Left ventricle myocardium inferior (tissue), 1 donor: ENCODE measurements at places on chromosomes 11 and 22. TPM values are rescaled to one million over a fixed set of nuclear protein-coding genes. Genes with fewer than 3 reads are reported as not detected.

- peak; percentile 63 for DNase-seq
- H3K27me3 ChIP-seq: no peaks in the 10 kb centered on the region
- H3K36me3 ChIP-seq: no peaks in the 10 kb centered on the region
- peaks cover 19% of the 10 kb centered on the region for H3K4me1 ChIP-seq
Measured at GRCh38 chr22:17198170-17199002, 20.8 kb downstream of the ADA2 start.

- no peaks in the 10 kb centered on the region for H3K36me3 ChIP-seq
- no peaks in the 10 kb centered on the region for H3K27me3 ChIP-seq
- H3K27ac ChIP-seq: no peak overlapping the region
- peaks cover 33% of the 10 kb centered on the region for H3K4me1 ChIP-seq
- DNase-seq: no peak
Measured at GRCh38 chr11:73244589-73245240, 26.6 kb downstream of the P2RY2 start.

DNA sequence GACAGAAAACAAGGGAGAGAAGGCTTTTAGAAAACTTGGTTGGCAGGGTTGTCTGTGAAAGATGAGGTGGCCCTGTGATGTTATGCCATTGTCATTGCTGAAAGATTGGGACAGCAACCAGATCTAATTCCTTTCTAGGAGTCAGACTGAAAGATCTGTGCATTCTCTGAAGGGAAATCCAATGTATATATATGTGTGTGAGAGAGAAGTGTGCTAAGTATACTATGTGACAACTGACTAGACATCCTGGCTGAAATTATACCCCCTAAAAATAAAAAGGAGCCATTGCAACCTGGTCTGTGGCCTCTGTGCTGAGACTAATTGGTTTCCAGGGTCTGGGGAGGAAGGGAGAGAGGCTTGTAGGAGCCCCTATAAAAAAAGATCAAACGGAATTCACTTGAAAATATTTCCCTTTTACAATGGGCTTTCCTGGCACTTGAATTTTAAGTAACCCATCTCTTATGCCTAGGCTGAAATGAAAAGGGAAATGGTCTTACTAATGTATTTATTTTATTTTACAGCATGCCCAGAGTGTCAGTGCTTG, 1.2 kb upstream of the MPPED2 start:
- H3K36me3 ChIP-seq: no peaks in the 10 kb centered on the region
- H3K4me1 ChIP-seq: peaks cover 39% of the 10 kb centered on the region
- peak overlapping the region; percentile 94 for H3K27ac ChIP-seq
- peak overlapping the region; percentile 96 for H3K4me3 ChIP-seq

DNA sequence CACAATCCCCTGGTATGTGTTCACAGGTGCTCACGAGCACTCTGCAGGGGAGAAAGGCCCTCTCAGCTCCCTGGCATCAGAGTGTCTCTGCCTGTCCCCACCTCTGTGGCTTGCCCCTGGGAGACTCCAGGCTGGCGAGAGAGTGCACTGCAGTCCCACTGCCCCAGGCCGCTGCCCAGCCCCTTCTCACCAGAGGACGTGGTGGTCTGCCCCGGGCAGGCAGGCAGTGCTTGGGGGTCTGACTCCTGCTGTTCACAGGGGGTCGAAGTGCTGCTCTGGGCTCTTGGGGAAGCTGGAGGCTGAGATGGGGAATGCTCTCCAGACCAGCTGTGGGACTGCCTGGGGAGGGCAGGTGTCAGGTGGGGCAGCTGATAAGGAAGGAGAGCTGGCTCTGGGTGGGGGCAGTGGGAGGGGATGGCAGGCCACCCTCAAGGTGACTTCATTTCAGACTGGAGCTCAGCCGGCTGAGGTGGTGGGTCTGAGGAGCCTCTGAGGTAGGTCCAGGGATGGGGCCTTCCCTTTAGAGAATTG, 151.0 kb upstream of the B3GAT1 start:
- no peaks in the 10 kb centered on the region for H3K4me1 ChIP-seq
- no peak overlapping the region for H3K27ac ChIP-seq
- no peak overlapping the region for H3K4me3 ChIP-seq
- no peaks in the 10 kb centered on the region for H3K36me3 ChIP-seq

- peaks cover 29% of the 10 kb centered on the region for H3K4me1 ChIP-seq
- no peaks in the 10 kb centered on the region for H3K36me3 ChIP-seq
- H3K27ac ChIP-seq: no peak overlapping the region
- no peak overlapping the region for H3K4me3 ChIP-seq
- DNase-seq: no peak
Measured at GRCh38 chr11:72770799-72771198, 18.6 kb upstream of the ARAP1 start.

DNA sequence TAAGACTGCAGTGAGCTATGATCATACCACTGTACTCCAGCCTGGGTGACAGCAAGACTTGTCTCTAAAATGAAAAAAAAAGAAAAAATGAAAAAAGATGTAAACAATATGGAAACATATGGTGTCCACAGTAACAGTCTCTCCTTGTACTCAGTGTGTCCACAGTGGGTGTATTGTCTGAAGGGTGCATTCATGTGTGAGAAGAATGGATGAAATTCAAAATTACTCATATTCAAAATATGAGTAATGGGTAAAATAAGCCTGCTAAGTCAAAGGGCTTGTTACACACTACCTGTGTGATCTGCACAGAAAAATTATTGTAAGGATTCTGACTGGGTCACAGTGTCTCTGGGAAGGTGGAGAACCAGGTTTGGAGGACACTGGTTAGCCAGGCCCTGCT, 26.9 kb downstream of the PPFIA1 start:
- peaks cover 29% of the 10 kb centered on the region for H3K36me3 ChIP-seq
- H3K4me1 ChIP-seq: peaks cover 8% of the 10 kb centered on the region
- H3K4me3 ChIP-seq: no peak overlapping the region

GRCh38 chr11:1503708-1504104, 17.1 kb upstream of the MOB2 start:
- peak; percentile 69 for DNase-seq
- H3K4me1 ChIP-seq: peaks cover 83% of the 10 kb centered on the region
- no peak overlapping the region for H3K4me3 ChIP-seq
- H3K36me3 ChIP-seq: no peaks in the 10 kb centered on the region

DNA sequence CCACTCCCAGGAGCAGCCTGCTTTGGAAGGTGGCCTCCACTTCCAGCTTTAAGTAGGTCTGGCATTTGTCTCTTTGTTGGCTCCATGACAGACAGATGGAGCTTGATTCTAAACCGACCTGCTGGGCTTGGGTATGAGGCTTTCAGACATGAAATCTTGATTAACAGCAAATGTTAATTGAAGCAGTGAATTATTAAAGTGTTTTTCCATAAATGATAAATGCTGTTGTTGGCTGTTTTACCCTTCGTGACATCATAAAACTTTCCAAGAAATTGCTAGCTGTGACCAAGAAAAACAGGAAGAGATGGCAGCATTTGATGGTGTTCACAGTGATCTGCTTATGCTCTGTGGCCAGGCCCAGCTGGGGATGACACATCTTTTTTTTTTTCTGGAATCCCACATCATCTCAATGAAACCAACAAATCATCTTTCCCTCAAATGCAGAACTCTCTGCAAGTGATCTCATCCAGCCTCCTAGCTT, 66.1 kb downstream of the RBMXL2 start:
- no peak for DNase-seq
- no peaks in the 10 kb centered on the region for H3K36me3 ChIP-seq
- no peaks in the 10 kb centered on the region for H3K27me3 ChIP-seq
- no peak overlapping the region for H3K4me3 ChIP-seq

GRCh38 chr22:48781868-48782267, 1045.8 kb downstream of the BRD1 start:
- H3K4me1 ChIP-seq: no peaks in the 10 kb centered on the region
- no peak overlapping the region for H3K4me3 ChIP-seq
- no peak overlapping the region for H3K27ac ChIP-seq

- peak within 1 kb of the TSS; percentile 81 for H3K4me3 ChIP-seq
- peak; percentile 93 for DNase-seq
- no peaks in the 10 kb centered on the region for H3K27me3 ChIP-seq
- H3K4me1 ChIP-seq: peaks cover 30% of the 10 kb centered on the region
- H3K36me3 ChIP-seq: no peaks in the 10 kb centered on the region
Measured at GRCh38 chr22:41800348-41801146, at the start of gene CCDC134. TSS of gene CCDC134 (plus strand) at chr22:41800679. CDS start at chr22:41808891, 8,212 bp downstream.

DNA sequence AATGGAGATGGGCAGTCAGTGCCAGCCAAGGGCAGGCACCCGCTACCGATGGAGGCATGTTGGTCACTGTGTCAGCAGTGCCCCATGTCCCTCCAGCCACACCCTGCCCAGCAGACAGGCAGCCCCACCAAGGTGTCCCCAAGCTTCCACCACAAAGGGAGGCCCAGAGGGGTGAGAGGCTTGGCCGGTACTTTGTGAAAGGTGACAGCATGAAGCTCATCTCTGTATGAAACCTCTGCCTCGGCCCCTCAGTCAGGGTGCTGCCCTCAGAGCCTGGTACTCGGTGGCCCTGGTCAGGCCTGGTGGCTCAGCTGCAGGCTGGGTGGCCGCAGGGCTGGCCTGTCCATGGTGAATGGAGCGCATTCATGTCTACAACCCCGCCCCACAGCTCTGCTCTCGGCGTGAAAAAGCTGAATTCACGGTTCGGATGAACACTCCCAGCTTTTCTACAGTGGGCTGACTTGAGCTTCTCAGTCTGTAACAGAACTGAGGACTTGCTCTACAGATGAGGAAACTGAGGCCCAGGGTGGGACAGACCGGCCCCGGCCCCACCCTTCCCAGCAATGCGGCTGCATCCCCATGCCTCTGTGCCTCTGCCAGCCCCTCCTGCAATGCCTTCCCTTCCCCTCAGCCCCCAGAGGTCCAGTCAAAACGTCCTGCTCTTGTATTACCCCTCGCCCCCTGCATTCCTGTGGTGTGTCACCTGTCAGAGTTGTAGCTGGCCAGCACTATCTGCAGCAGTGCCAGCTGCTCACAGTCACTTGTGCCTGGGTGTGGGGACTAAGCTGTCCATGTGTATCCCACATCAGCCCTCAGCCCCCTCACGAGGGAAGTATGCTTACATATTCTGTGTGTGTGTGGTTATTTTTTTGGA, 27.7 kb downstream of the RSPH14 start:
- peaks cover 15% of the 10 kb centered on the region for H3K4me1 ChIP-seq
- no peak overlapping the region for H3K4me3 ChIP-seq
- no peaks in the 10 kb centered on the region for H3K27me3 ChIP-seq
- H3K36me3 ChIP-seq: no peaks in the 10 kb centered on the region

DNA sequence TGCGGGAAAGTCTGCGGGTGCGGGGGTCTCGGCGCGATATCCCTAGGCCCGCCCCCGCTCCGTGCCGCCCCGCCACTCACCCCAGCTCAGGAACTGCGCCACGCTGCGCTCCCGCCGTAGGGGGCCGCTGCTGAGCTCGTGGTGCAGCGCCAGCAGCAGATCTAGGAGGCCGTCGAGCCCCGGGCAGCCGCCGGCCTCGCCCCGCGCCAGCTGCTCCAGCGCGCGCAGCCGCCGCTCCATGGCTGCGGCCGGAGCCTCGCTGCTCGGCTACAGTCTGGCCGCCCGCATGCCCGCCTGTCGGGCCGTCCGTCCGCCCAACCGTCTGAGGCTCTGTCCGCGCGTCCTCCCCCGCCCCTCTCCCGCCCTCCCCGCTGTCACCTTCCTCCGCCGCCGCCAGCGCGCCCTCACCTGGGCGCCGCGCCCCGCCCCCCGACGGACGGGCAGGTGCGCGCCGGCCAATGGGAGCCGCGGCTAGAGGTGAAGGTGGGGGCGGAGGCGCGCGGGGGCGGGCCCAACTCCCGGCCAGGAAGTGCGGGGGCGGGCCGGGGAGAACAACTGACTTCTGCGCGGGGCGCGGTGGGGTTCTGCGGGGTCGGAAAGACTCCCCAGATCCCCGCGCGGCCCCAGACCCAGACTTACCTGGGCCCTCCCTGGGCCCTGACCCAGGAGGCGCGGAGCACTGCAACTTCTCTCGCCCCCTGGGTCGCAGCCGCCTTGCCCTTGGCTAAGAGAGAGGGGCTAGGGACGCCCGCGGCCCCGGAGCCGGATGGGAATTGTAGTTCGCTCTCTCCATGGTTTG, at the start of gene CDC42BPG:
Gene CDC42BPG, minus strand, starts transcription at position 324 of the 799 bp plus-strand sequence. Its CDS starts 84 bp downstream, at position 240.
- no peaks in the 10 kb centered on the region for H3K36me3 ChIP-seq
- peak within 1 kb of the TSS; percentile 67 for H3K4me3 ChIP-seq
- H3K4me1 ChIP-seq: peaks cover 38% of the 10 kb centered on the region
- H3K27me3 ChIP-seq: no peaks in the 10 kb centered on the region
- peak; percentile 64 for DNase-seq

DNA sequence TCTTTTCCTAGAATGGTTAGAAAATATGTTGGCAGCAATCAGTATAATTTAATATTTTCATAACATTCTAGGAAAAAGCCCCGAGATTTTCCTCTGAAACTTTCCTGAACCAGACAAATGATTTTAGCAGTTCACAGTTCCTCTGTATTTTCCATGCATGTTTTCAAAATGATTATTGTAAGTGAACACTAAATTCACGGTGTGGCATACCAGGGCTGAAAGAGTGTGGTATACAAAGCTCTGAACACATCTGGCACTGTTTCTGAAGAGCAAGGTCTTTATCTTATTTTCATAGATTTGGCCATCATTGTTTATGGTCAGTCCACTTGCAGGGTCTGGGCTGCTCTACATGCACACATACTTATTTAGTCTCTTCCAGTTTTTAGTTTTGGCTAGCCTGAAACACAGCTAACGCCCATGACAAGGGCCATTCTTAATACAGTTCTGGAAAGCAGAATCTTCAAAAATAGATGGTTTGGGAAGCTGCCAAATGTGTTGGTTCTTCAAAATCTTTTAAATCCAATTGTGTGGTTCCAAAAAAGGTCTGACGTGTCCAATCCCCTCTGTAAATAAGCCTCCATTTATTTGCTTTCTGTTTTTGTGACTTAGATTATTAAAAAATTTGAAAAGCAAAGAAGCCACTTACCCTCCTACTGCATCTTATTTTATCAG, 7.9 kb upstream of the GAB2 start:
- no peak for DNase-seq
- peak overlapping the region; percentile 21 for H3K27ac ChIP-seq
- H3K27me3 ChIP-seq: no peaks in the 10 kb centered on the region
- no peak overlapping the region for H3K4me3 ChIP-seq
- H3K4me1 ChIP-seq: peaks cover 11% of the 10 kb centered on the region
- no peaks in the 10 kb centered on the region for H3K36me3 ChIP-seq

Gene CYP2R1
- 7.7 TPM for total RNA-seq

Gene BIRC3
- 8.1 TPM for total RNA-seq

Gene APOL6
- total RNA-seq: 4.8 TPM

Gene SCGB1D2
- total RNA-seq: 1.6 TPM

Gene MUC6
- not detected for total RNA-seq

Gene ZC3H12C
- 16.8 TPM for total RNA-seq

Gene DEPDC5
- 11.4 TPM for total RNA-seq

Gene SCN4B
- 12.9 TPM for total RNA-seq

Gene SMIM35
- not detected for total RNA-seq

Gene TSPAN32
- 27.1 TPM for total RNA-seq

Gene MIAT
- total RNA-seq: 0.66 TPM
